Stimulated activated CD4-positive, alpha-beta T cell treated with anti-CD3 and anti-CD28 coated beads, Interleukin-1b, Interleukin-23, amount 100 ng/mL, for 1 hour (primary cell): ENCODE measurements at places on chromosomes 13 and 19.

DNA sequence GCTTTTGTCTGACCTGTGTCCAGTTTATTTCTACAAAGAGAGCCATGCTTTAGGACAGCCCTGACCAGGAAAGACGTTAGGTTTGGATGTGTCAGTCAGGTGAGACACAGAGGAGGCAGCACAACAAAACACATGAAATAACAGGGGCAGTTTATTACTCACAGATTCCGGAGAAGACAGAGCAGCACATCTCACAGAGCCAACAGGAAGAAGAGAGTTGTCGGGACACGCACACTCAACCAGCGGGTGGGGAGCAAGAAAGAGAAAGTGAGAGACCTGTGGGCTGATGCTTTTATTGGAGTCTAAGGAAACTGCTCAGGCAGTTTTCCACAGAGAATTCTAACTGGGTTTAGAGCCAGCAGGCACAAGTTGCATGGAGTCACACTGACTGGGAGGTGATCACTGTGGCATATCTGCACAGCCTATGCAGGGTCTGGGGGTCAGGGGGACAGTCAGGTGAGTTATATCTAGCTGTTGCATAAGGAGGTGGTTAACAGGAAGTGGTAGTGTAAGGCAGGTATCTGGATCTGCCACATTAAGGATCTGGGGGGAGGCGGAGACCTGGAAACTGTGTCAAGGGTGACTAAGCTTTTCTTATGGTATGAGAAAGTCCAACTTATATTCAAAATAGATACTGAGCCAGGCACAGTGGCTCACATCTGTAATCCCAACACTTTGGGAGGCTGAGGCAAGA, 24.1 kb upstream of the CEACAM20 start:
- no peak for DNase-seq

DNA sequence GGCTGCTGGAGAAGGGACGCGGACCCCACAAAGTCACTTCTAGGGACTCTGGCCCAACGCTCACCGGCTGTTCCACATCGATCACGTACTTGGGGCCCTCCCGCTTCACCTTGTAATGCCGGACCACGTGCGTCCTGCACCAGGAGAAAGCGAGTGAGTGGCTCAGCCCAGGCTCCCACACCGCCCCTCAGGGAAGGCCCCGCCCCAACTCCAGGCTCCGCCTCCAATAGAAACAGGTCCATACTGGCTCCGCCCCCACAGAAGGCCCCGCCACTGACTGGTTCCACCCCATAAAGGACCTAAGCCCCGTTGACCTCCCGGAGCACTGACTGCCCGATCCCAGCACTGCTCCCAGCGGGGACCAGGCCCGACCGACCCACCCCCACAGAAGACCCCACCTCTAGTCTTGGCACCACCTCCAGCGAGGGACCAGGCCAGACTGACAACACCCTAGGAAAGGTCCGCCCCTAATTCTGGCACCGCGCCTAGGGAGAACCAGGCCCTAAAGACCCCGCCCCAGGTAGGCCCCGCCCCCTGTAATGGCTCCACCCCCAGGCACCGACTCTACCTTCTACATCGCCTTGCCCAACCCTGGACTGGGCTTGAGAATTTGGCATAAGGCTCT, 11.3 kb downstream of the STAP2 start:
- peak; percentile 64 for DNase-seq

- DNase-seq: no peak
Measured at GRCh38 chr13:53499576-53500133, 471.0 kb downstream of the OLFM4 start.

GRCh38 chr13:99034333-99035085, 56.6 kb upstream of the DOCK9 start:
- no peak for DNase-seq

GRCh38 chr19:9171393-9171991, 7.3 kb upstream of the OR7D2 start:
- no peak for DNase-seq

GRCh38 chr19:11100049-11100448, 10.8 kb downstream of the LDLR start:
- DNase-seq: no peak
